Tibial nerve (tissue), 4 donors: ENCODE measurements at places on chromosomes 5 and 9.
A peak's percentile ranks its signal among the peaks of the same experiment; 100 is the strongest.

DNA sequence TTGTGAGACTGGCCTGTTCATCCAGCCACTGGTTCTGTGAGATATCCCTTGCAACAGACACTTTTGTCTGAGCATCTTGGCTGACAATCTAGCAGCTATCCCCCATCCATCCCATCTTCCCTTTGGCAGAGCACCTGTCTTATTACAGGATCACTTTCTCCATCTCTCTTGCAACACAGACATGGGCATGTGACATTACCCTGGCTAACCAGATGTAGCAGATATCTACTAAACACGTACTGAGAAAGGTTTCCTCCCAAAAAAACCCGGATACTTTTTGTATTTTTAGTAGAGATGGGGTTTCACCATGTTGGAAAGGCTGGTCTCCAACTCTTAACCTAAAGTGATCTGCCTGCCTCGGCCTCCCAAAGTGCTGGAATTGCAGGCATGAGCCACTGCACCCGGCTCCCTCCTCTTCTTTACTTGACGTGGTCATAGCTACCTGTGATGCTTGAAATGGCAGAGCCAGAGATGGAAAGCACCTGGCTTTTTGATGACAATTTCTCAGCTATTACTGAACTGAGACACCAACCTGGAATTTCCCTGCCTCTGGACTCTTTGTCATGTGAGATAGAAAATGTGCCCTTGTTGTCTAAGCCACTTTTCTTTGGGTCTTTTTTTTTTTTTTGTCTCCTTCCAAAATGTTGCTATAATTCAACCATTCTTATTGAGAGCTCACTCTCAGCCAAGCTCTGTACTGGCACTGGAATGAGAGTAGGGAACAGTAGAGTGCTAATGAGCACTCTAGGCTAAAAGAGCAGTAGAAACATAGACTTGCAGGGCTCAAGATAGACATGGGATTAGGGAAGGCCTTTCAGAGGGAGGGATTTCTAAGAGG, 32.6 kb downstream of the FNBP1 start:
- no peak for DNase-seq

- no peak for DNase-seq
Observed at GRCh38 chr9:37984672-37985611, 81.0 kb upstream of the SLC25A51 start.

- no peak for DNase-seq
Observed at GRCh38 chr5:77015938-77016569, 14.2 kb upstream of the AGGF1 start.

DNA sequence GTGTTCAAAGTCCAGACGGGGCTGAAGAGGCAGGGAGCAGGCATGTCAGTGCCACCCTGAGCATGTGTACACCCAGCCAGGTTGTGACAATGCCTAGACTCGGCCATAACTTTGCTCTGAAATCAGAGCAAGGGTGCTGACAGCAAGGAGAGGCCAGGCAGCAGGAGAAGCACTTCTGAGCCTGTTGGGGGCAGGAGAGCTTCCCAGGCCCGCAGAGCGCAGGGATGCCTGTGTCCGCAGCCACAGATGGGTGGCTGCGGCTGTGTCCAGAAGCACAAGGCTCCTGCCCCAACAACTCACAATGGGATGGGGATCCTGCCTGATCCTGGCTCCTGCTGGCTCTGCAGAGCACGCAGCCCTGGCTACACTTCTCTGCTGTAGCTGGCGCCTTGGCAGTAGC, 373.9 kb downstream of the CHSY3 start:
- no peak for DNase-seq

DNA sequence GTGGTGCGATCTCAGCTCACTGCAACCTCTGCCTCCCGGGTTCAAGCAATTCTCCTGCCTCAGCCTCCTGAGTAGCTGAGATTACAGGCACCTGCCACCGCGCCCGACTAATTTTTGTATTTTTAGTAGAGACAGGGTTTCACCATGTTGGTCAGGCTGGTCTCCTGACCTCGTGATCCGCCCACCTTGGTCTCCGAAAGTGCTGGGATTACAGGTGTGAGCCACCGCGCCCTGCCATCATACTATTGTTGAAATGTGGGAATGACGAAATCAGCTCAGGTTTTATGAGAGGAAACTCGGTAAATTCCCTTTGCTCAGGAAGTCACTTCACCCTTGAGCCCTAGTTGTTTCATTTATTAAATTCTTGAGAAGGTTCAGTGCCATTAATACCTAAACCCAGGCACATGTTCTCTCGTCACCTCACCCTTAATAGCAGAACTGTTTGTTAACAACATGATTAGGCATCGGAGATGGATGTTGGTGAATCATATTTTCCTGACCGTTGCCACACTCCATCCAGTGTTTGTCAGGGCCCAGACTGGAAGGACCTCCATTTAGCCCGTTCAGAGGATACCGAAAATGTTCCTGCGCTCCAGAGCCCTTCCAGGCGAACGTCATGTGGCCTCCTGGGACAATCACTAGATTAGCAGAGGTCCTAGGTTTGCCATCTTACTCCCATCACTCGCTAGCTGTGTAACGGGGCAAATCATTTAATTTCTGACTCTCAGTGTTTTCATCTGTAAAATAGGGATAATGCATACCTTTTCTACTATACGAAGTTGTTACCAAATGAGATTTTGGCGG, 20.0 kb upstream of the CREBRF start:
- no peak for DNase-seq

DNA sequence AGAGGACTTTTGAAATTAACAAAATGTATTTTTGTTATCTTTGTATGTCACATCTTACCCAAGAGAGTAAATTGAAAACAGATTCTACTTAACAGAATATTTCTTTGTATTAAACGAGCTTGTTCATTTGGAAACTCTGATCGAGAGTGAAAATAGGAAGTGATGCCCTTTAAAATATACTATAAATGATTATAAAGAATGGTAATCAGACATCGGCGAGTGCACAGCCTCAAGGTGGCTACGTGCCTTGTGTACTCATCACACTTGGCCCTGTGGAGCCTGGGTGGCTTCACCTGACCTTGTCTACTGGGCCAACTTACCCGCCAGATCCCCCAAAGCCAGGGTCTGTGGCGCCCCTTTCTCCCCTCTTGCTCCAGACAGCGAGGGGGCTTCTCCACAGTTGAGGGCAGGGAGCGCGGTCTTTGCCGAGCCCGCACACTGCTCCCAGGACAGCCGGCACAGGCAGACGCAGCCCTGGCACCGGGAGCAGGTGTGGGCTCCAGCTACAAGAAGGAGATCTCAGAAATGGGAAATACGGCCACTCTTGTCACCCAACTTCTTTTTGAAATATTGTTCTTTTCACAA, 243.2 kb downstream of the CEMIP2 start:
- DNase-seq: no peak

- DNase-seq: no peak
Observed at GRCh38 chr5:31990081-31990650, 184.0 kb downstream of the GOLPH3 start.

DNA sequence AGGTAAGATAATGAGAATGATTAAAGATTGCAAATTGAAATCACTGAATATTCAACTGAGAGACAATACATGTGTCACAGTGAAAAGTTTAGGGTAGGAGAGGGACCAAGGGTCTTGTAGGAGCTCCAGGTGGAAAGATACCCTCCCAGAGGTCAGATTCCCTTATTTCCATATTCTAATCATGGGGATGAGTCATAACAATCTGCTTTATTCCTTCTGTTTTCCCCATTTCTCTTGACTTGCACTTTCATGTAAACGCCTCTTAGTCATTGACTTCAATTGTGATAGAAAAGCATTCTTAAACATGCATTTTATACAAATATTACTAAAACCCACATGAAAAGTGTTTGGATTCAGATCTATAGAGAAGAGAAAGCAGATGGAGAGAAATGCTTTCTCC, 81.3 kb upstream of the CTSL start:
- no peak for DNase-seq

DNA sequence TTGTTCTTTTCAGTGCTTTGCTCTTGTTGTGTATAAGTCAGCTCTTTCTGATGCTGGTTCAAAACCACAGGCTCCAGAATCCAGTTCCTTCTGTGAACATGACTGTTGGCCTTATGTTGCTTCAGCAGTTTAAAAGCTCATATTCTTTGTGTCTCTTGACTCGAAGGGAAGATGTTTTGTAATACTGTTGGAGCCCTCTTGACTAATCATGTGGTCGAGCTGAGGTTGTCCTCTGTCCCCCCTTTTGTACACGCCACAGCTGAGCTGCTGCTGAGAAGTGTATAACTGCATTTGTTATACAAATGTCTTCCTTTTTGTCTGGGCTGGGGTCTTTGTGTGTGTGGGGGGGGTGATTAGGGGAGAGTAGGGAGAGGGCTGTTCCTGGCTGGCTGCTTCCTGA, 35.8 kb downstream of the SLC36A1 start:
- DNase-seq: no peak

GRCh38 chr9:138042640-138043039, 165.1 kb downstream of the CACNA1B start:
- no peak for DNase-seq

DNA sequence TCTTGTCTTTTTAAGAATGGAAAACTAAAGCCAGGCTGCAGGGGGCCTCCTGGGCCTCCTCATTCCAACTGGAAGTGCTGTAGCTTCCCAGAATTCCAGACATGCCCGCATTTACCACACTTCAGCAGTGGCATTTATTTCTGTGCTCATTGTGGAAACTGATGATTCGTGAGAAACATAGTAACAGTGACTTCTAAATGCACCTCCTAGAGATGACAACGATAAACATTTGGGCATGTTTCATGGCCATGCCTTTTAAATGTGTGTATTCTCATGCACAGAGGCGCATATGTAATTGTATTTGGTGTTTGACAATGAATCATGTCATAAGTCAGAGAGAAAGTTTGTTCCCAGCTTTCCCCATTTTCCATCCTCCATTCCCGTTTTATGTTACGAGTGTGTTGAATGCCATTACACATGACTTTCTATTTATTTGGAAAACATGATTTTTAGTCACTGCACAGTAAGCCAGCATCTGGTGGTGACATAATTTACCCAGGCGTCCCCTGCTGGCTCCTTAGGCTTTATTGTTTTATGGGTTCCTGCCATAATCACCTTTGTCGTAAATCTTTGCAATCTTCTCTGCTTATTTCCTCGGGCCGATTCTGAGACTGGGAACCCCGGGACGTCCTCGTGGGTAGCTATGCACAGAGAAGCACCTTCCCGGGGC, 68.8 kb upstream of the FCN2 start:
- DNase-seq: no peak

DNA sequence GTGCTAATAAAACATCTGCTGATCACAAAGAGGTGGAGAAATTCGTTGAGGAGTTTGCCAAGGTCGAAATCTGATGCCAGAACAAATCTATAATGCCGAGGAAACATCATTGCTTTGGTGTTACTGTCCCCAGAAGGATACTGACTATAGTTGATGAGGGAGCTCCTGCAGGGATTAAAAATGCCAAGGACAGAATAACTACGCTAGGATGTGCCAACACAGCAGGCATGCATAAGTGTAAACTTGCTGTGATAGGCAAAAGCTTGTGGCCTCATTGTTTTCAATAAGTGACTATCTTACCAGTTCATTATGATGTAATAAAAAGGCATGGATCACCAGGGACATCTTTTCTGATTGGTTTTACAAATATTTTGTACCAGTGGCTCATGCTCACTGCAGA, 66.8 kb upstream of the ADCY2 start:
- no peak for DNase-seq

DNA sequence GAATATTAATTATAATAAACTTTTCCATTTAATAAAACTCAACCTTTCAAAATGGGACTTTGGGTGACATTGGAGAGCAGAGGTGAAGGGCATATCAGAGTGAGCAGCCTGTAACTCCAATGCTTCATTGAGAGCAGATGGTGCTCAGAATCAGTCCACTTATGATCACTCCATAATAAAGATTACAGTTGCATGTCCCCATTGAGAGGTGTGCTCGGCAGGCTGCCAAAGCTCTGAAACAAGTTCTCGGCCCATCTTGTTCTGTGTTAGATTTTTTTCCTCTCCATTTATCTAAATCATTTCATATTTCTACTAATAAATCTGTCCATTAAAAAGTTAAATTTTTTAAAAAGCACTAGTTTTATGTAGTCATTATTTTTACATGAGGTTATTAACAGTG, 1786.4 kb upstream of the WWC1 start:
- DNase-seq: no peak

- DNase-seq: no peak
Observed at GRCh38 chr5:72226950-72227349, 93.1 kb downstream of the MRPS27 start.

DNA sequence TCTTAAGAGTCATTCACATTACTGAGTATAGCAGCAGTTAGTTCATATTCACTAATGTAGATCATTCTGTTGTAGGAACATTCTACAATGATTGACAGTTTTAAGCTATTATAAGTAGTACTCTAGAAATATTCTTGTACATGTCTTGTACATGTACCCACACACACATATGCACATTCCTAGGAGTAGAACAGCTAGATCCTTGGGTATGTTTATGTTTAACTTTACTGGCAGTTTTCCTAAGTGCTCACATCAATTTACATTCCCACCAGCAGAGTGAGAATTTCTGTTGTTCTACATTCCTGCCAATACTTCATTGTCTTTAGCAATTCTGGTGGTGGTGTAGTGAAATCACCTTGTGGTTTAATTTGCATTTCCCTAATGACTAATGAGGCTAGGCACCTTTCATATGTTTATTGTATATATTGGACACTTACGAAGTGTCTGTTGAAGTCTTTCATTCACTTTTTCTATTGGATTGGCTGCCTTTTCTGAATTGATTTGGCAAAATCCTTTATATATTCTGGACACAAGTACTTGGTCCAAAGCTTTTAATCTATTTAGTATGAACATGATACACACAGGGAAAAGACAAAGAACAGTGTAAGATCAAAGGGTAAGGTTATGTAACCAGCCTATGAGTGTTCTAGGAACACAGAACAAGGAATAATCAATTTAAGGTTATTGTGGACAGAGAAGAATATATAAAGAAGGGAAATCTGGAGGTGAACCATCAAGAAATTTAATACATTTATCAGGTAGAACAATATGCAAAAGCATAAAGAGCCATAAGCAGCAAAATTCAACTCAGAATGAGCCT, 95.6 kb downstream of the MLLT3 start:
- DNase-seq: no peak

GRCh38 chr5:116237917-116238500, 153.2 kb downstream of the COMMD10 start:
- DNase-seq: no peak

GRCh38 chr9:4490705-4491625, 697 bp downstream of the SLC1A1 start:
- peak; percentile 15 for DNase-seq

GRCh38 chr9:104776797-104777196, 12.9 kb downstream of the NIPSNAP3B start:
- no peak for DNase-seq

DNA sequence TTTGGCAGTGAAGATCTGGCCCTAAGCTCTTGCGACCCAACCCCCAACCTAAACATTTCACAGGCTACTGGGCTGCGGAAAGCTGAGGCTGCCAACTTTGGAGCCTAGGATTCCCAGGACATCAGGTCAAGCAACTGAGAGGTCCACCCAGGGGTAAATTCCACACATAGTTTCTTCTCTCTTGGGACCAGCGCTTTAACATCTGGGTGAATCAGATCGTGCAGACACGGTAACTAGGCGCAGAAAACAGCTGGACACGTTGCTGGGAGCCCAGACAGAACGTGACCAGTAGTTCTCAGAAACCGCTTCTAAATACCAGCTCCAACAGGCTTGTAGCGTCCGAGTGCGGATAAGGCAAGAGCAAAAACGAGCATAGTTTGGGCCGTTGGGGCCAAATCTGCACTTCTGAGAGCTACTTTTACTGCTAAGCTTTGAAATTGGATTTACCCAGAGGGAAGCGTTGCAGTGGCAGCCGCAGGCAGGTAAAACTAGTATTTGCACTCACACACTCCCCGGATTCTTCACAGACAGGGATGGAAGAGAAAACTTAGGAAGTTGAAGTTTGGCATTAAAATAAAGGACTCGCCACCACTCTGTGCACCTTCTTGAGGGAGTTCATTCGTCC, 11.8 kb downstream of the ITGA1 start:
- no peak for DNase-seq
